Activated gamma-delta T cell treated with Interleukin-2 at 50 U/mL for 16 hours (primary cell): ENCODE measurements at places on chromosomes 7 and 10.

DNA sequence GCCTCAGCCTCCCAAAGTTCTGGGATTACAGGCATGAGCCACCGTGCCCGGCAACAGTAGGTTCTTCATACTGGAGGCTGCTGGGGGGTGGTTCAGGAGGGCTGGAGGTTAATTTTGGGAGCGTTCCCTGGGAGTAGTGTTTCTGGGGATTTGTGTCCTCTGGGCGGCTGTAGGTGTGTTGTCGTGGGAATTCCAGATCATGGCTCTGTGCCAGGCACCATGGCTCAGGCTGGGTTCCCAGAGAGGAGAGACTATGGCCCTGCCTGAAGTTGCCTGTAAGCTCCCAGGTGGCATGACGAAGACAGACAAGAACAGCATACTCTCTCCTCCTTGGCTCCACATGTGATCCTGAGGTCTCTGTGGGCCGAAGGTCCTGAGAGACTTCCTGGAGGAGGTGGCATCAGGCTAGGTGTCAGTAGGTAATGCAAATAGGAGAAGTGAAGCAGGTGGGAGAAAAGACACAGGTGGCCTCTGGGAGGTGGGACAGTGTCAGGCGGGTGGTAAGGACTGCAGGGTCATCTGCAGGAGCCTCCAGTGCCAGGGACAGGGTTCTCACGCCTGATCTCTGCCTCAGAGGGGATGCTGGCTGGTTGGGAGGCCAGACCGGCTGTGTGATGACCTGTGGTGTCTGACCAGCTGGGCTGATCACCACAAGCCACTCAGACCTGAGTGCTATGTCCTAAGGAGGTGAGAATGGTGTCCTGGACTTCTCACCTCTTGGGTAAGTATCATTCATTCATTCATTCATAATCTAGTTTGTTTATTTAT, 18.7 kb downstream of the CLIP2 start:
- no peak for DNase-seq

- DNase-seq, result no peak
These were observed 27.5 kb upstream of the EZH2 start for GRCh38 chr7:148911626-148912025.

DNA sequence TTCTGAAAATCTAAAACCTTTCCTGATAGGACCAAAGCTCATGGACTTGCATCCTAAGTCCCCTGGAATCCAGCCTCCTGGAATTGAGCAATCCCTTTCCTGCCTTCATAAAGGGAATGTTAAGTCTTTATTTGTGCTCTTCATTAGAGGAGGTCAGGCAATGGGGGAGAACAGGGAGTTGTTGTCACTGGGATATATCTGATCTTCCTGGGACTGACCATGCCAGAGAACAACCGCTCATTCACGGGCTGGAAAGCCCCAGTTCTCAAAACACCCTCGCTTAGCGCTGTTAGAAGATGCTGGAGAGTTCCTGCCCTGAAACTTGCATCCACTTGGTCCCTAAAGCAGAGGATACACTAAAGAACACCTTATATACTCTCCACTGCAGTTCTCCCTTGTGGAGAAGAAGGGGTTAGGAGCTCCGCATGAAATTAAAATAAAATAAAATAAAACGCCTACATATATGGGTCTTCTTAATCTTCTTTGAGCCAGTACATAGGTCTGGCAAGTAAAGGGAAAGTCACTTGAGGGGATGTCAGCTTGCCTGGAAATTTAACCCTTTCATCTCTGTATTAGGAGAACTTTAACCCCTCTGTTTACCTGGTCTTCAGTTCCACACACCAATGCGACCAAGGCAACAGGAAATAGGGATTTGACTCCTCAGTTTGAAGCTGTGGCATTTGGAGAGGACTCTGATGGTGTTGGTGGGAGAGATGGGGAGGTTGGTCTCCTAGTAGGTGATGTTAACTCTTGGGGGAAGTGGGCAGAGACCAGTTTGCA, 1.2 kb downstream of the SORCS1 start:
- no peak for DNase-seq

GRCh38 chr10:47041396-47042198, 130.4 kb downstream of the PTPN20 start:
- DNase-seq, result no peak

DNA sequence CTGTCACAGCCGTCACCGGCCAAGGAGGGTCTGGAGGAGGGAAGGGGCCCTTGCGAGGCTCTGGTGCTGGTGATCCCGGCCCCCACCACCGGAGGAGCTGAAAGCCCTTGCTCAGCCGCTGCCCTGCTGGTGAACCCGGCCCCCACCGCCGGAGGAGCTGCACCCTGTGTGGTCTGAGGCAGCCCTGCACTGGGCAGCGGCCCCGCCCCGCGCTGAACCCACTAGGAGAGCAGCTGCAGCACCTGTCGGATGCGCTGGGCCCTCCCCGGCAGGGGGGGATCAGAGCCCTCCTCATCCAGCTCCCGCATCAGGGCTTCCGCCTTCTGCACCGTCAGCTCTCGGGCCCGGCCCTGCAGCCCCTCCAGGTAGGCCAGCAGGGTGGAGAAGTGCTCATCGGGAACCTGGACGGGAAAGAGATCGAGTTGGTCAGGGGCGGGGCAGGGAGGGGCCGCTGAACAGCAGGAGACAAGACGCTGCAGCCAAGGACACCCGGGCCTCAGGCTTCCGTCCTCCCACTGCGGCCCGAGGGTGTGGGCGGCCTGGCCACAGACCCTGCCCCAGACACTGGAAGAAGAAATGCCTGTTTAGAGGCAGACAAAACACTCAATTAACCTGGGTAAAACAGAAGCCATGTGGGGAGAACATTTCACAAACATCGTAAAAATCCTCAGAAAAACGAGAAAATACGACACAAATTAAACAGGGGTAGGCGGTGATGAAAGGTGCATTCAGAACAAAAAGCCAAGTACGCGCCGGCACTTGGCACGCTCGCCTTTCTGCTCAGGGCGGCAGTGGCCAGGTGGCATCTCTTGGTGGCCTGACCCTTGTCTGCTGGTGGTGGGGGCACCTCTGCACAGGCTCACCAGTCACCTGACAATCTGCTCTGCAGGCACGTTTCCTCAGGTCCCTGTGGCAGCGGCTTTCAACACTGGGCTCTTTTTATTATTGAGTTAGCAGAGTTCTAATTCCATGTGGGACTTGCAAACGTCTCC, 14.7 kb downstream of the CYP2W1 start:
- DNase-seq, result no peak

- peak; percentile 62 for DNase-seq
These were observed 65.0 kb downstream of the VWA2 start for GRCh38 chr10:114304017-114304570.

GRCh38 chr10:97714401-97715258, 1.1 kb downstream of the MARVELD1 start:
- no peak for DNase-seq

GRCh38 chr10:112750427-112751167, 199.4 kb upstream of the TCF7L2 start:
- DNase-seq, result no peak

GRCh38 chr10:60654813-60655464, 123.3 kb upstream of the CDK1 start:
- no peak for DNase-seq

DNA sequence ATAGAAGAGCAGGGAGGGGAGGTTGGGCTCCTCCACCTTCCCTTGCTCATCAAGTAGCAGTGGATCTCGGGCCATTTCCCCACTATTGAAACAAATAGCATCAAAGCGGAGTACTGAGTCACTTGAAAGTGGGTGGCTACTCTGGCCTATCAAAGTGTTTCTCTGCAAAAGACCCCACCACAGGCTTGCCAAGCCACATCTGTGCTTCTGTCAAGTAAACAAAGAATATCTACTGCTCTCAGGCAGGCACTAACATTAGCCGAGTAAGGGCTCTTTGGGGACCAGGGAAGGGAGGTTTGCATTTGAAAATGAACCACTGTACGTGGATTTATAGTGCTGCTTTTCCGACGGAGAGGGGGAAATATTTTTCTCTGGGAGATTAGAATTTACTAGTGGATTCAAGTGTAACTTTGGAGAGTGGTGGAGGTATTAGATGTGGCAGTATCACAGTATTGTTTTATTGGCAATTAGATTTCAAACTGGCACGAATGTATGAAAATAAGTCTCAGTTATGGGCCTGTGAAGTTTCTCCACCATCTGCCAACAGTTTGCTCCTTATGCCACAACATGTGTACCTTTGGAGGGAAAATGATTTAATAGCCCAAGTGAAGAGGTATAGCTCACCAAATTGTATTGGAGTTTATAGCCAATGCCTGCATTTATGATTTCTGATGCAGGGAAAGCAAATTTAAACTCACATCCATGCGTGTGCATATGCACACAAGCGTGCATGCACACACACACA, 97.5 kb downstream of the RPS24 start:
- no peak for DNase-seq

DNA sequence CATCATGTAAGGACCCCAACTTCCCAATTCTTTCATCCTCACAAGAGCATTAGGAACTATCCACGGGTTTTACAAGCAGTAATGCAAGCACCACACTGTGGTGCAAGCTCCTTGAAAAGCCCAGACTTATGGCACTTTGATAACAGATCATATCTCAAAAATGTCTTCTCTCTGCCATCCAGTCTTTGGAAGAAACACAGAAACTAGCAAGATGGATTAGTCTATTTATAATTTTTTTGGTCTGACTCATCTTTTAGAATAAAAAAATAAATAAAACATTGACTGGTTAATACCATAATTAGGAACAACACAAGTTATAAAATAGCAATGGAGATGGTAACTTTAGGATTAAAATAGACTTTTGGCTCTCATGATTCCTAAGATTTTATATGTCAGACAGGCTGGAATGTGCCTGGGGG, 49.0 kb upstream of the CALD1 start:
- no peak for DNase-seq

GRCh38 chr10:43024524-43024923, 52.3 kb upstream of the RET start:
- no peak for DNase-seq

GRCh38 chr10:11302181-11302580, 284.5 kb downstream of the CELF2 start:
- DNase-seq, result no peak

- no peak for DNase-seq
These were observed 152.3 kb downstream of the CPED1 start for GRCh38 chr7:121140790-121141189.

DNA sequence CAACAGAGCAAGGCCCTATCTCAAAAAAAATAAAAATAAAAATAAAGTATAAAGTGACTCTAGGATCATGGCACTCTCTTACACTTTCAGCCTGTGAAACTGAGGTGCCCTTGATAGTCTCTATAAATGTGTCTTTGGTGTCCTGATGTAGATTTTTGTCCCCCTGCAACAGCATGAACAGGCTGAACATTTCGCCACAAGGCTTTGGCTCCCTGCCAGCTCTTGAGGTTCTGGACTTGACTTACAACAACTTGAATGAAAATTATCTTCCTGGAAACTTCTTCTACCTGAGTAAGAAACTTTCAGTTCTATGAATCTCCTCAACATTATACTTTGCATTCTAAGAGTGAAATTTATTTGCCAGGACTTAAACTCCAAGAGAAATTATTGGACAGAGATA, 48.1 kb upstream of the BMS1 start:
- DNase-seq, result no peak

GRCh38 chr10:124508070-124508667, 46.5 kb downstream of the LHPP start:
- no peak for DNase-seq

GRCh38 chr7:20236043-20236442, 18.9 kb upstream of the MACC1 start:
- DNase-seq, result no peak

GRCh38 chr7:33873518-33873917, 31.8 kb upstream of the BMPER start:
- no peak for DNase-seq

- DNase-seq, result no peak
These were observed 5.1 kb downstream of the SGMS1 start for GRCh38 chr10:50618624-50619023.

DNA sequence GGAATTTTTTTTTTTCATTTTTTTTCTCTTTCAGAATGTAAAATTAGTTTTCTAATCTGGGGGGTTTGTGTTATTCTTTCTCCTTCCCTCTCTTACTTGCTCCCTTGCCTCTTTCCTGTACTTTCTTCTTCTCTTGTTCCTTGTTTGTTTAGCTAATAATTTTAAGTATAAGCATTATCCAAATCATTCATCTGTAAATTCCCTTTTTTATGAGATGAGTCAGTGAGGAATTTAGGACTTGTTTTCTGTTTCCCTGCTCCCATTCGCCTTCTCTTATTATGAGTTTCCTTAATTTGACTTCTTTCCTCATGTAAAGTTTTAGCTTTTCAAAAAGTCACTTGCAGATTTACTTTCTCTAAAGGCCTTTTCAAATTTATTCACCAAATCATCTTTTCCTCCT, 154.6 kb upstream of the ETV1 start:
- no peak for DNase-seq

DNA sequence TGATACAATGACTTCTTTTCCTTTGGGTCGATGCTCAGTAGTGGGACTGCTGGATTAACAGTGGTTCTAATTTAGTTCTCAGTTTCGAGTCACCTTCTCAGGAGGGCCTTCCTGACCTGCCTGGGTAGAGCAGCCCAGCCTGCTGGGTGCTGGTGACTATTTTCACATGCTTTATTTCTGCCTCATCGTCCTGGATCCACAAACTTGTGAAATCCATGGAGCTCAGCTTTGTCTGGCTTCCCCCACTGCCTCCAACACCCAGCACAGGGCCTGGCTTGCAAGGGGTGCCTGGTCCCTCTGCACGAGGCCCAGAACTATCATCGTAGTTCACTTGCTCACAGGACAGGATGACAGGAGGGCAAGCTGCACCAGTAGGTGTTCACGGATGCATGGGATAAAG, 46.9 kb downstream of the SPOCK2 start:
- DNase-seq, result no peak

DNA sequence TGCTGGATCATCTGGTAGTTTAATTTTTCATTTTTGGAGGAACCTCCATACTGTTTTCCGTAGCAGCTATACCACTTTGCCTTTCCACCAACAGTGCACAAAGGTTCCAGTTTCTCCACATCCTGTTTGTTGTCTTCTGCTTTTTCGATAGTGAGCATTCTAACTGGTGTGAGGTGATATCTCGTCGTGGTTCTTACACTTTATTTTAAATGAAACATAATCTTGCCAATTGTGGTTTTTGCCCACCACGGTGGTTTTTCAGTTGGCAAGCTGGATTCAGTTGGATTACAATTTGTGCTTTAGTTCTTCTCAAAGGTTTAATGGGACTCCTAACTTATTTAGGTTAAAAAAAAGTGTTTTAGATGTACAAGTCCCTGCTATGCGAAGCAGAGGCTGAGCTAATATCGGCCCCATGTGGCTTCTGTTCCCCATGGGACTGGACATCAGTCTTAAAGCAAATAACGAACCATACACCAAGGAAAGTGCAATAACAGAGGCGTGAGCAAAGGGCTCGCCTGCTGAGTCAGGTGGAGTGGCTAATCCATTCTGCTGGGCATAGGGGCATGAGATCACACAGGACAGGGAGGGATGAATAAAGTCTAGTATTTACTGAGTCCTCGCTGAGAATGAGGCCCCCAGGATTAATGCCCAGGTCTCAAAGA, 153.6 kb downstream of the AOAH start:
- DNase-seq, result no peak

- no peak for DNase-seq
These were observed 524 bp upstream of the UNC5B start for GRCh38 chr10:71211775-71212317.
